ENCODE measurements at places on chromosomes 1 and 21.

DNA sequence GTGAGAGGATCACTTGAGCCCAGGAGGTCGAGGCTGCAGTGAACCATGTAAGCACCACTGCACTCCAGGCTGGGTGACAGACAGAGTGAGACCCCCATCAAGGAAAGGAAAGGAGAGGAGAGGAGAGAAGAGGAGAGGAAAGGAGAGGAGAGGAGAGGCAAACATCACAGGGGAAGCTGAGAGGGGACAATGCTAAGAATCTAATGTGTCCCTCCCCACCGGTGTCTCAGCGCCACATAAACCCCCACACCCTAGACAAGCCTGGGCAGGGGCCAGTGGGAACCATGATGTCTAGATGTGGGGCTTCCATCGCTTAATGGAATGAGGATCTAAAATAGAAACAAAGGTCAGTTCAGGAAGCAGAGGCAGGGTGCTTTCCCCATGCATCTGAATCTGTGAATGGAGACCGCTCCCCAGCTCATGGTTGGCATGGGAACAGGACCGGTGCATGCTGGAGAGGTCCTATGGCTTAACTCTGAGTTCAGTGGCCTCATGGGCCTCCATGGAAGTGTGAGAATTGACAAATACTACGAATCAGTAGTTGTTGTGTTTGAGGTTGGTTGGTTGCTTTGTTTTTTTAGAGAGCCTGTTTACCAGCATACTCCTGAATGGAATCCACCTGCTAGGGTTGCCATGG, 16.3 kb upstream of the LAPTM5 start:
- no peak for DNase-seq

- DNase-seq: no peak
Observed at GRCh38 chr21:18117176-18117575, 127.5 kb upstream of the CHODL start.

DNA sequence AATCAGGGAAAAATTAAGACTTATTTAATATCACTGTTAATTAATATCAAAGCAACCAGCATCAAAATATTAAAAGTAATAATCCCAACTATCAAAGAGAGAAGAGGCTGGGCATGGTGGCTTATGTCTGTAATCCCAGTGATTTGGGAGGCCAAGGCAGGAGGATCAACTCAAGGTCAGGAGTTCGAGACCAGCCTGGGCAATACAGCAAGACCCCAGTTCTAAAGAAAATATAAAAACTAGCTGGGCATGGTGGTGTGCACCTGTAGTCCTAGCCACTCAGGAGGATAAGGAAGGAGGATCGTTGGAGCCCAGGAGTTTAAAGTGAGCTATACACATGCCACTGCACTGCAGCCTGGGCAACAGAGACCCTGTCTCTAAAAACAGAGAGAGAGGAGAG, 43.2 kb downstream of the AHCTF1 start:
- DNase-seq: no peak

- DNase-seq: peak; percentile 56
Observed at GRCh38 chr1:203512848-203513584, 19.1 kb downstream of the OPTC start.

DNA sequence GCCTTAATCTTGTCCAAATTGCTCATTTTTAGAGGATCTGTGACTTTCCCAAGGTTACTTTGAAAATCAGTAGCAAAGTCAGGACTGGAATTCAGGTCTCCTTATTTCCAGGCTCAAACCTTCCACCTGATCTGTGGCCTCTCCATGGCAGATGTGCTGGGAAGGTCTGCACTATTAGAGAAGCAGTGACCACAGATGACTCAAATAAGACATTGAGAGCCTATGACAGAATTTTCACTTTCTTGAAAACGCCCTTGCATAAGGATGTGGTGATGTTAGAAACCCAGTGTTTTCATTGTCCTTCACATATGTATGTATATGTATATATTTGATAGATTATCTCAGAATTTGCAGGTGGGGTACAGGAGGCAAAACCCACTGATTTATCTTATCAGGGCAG, 45.3 kb downstream of the TTC39A start:
- no peak for DNase-seq

DNA sequence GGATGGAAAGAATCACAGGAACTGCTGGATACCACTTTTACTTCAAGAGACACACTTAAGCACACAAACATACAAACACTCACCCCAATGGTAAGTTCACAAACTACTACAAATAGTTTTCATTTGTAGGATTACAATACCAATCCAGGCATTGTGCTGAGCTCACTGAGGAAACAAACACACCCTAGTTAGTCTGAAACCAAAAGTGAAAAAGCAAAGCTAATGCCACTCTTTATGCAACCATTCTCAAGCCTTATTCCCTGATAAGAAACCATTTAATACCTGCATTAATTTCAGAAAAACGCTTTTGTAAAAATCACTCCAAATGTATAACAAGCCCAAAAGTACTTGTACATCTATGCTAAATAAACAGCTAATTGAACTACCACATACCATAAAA, 38.3 kb downstream of the RNF115 start:
- DNase-seq: no peak

GRCh38 chr1:208089149-208089548, 155.0 kb downstream of the PLXNA2 start:
- no peak for DNase-seq

DNA sequence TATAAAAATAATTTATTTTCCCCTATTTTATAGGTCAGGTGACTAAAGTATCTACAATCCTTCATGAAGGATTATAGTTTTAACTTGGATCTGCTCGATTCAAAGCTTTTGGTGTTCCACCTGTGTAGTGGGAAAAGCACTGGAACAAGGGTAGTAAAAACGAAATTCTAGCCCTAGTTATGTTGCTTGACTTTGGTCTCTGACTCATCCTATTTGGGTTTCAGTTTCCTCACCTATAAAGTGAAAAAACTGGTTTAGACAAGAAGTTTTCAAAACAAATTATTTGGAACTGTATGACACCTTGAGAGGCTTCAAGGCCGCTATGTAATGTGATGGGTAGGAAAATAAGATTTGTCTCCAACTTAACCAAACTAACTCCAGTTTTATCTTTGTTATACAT, 505.2 kb upstream of the ZRANB2 start:
- DNase-seq: no peak

- DNase-seq: no peak
Observed at GRCh38 chr21:41152147-41152546, 15.8 kb upstream of the BACE2 start.

- DNase-seq: peak; percentile 88
Observed at GRCh38 chr1:43529206-43529731, 1.4 kb upstream of the PTPRF start.

GRCh38 chr21:15520811-15521643, 208.8 kb upstream of the USP25 start:
- DNase-seq: no peak

GRCh38 chr1:98002288-98002687, 81.5 kb upstream of the DPYD start:
- peak; percentile 2 for DNase-seq

GRCh38 chr1:43540653-43541071, 10.0 kb downstream of the PTPRF start:
- DNase-seq: no peak

- no peak for DNase-seq
Observed at GRCh38 chr1:59693406-59693805, 121.3 kb upstream of the HOOK1 start.

DNA sequence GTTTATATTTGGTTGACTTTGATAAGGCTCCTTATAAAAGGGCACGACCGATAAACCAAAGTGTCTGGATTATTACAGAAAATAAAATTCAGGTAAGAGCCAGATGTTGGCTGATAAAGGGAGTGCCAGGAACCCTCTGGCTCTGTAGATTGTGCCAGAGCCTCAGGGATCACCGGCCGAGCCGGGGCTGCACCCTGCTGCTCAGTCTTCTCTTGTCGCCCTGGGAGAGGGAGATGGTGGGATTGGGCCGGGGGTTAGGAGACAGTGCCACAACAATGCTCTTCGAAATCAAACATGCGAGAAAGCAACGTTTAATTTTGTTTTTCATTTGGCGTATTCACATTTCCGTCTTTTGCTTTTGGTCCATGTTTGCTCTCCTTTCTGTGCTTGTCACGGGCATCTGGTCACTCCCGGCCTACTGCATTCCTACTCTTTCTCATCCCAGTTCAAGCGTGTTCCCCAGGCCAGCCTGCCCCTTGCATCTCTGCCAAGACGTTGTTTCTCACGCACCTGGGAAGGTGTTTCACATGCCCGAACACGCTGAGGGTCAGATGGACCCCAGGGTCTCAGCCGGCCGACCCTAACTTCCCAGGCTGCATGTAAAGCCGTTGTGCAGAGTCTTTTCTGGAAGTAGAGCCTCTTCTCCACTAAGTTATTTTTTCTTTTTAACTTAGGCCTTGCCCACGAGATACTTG, 18.8 kb upstream of the C2CD2 start:
- no peak for DNase-seq

- DNase-seq: no peak
Observed at GRCh38 chr1:41020109-41020576, 1.4 kb downstream of the SLFNL1 start.

DNA sequence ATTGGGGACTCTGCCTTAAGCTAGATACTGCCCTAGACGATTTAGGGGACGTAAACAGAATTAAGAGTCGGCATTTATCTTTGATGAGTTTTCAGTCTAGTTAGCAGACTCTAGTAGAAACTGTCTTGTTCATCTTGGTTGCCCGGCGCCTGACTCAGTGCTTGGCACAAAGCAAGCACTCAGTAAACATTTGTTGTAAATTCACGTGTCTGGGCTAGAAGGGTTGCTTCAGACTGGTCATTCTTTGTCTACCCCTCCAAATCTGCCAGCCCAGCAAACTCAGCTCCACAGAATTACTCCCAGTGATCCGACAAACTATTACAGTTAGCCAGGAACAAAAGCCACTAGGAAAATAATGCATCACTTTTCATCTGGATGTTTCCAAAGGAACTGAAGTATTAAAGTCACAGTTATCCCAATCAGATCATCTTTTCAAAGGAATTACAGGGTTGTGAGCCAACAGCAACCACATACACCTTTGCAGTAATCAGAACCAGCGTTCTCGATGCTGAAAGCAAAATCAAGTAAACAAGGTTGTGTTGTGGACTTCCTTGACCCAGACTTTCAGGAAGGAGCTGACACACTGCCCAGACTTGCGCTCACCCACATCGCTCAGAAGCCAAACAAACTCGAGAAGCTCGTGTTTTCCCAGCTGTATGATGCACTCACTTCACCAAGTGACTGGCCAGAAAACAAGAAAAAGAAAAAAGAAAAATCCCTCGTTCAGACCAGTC, 66.5 kb upstream of the GADD45A start:
- DNase-seq: peak; percentile 53

- DNase-seq: no peak
Observed at GRCh38 chr1:199936441-199936840, 91.1 kb upstream of the NR5A2 start.

DNA sequence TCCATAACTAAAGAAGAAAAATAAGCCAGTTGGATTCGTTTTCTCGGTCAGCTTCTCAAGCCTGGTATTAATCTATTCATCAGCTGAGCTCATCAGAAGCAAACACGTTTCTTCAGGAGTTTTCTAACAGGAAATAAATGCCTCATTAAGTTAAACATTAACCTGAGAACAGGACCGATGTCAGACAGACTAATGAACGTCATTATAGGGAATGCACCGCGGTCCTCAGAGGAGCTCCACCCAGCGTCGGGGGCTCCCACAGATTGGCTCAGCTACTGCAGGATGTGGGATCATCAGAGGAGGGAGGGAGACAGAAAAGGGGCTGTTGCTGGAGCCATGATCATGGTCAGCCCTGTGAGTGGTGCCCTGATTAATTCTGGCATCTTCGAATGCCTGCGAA, 615.4 kb downstream of the PTPRU start:
- no peak for DNase-seq

DNA sequence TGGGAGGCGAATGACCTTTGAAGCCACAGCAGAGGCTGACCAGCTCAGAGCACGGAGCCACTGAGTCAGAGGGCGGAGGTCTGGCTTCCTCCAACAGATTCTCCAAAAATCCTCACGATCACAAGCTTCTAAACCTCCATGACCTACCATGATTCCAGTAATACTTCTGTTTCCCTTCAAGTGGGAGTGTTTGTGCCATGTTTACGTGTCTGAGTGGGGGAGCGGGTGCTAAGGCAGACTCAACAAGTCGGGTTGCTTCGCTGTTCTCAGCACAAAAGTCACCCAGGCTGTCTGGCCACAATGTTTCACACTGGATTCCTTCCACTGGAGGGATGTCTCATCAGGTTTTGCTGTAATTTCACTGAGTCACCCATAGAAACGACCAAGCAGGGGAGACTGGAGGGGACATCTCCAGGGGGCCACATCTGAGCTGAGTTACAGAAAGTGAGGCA, 86.2 kb downstream of the SLC66A1 start:
- peak; percentile 86 for DNase-seq

GRCh38 chr1:162327144-162327787, 49.4 kb downstream of the SPATA46 start:
- no peak for DNase-seq

- DNase-seq: peak; percentile 56
Observed at GRCh38 chr1:39178541-39179431, 25.7 kb upstream of the MACF1 start.

GRCh38 chr1:171313319-171313834, 606 bp upstream of the FMO4 start:
- DNase-seq: no peak

- DNase-seq: no peak
Observed at GRCh38 chr1:232422898-232423297, 207.0 kb downstream of the SIPA1L2 start.

GRCh38 chr1:8266436-8267165, 51.3 kb upstream of the SLC45A1 start:
- no peak for DNase-seq

GRCh38 chr1:31910933-31911332, 27.2 kb downstream of the PTP4A2 start:
- no peak for DNase-seq

DNA sequence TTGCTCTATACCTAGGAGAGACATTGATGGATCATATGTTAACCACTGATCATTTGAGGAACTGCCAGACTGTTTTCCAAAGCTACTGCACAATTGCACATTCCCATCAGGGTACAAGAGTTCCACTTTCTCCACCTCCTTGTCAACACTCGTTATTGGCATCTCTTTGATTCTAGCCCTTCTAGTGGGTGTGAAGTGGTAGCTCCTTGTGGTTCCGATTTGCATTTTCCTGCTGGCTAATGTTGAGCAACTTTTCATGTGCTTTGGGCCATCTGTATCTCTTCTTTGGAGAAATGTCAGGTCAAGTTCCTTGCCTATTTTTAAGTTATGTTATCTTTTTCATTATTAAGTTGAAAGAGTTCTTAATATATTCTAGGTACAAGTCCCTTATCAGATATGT, 90.1 kb downstream of the DMRTB1 start:
- no peak for DNase-seq

- no peak for DNase-seq
Observed at GRCh38 chr1:7630378-7630777, 140.7 kb upstream of the VAMP3 start.

GRCh38 chr1:19859876-19860275, 22.3 kb upstream of the OTUD3 start:
- no peak for DNase-seq

DNA sequence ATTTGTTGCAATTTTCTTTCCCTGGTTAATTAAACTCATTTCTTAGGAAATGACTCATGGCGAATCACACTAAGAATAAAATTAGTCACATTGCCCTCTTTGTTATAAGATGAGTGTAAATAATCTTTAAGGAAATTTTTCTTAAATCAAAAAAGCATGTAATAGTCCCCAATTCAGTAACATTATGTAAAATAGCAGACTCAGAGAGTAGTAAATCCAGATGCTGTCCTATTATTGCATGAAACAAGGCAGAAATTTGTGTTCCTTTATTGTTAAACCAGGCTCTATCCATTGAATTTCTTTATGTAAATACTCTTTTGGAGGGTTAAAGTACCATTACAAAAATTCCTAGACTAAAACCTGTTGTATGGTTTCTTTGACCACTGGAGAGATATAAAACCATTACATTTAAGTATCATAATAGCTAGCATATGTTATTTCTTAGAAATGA, 154.5 kb upstream of the C1orf87 start:
- no peak for DNase-seq
